NCI-H1694 treated with DMSO at 0.1 percent for 48 hours (cell line): ENCODE measurements at places on chromosomes 13 and 19.

- no peak for DNase-seq
Measured at GRCh38 chr13:31101472-31102170, 60.1 kb downstream of the HSPH1 start.

DNA sequence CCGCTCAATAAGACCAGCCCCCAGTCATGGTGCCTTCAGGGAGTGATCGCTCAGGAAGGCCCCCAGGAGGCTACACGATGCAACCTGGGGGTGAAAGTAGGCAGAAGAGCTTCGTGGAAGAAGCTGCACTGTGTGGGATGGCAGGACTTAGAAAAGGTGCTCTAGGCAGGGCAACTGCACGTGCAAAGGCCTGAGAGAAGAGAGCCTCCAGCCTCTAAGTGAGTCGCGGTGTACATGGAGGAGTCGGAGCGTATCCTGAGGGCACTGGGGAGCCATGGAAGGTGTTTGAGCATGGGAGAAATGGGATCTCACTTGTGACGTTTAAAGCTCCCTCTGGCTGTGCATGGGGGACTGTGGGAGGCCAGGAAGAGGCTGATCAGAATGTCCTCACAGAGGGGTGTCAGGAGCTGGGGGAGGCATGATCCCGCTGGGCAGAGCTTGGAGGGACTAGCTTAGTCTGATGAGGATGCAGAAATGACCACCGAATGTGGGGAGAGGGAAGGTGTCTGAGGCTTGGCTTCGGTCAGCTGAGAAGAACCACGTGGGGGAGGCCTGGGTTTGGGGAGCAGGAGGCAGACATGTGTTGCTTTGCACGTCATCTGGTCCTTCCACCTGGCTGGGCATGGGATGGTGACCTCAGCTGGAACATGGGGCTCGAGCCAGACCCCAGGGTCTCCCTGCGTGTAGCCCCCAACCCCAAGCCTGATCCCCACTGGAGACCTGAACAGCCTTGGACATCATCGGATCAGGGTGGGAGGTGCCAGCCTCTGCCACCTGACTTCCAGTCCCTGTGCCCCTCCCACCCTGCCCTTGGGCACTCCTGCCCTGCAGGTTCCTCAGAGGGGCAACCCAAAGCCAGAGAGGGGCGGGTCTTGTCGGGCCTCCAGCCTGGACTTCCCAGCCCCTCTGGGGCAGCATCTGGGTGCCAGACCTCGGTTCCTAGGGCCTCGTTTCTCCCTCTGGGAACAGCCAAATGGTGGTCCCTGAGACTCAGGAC lies 1.1 kb downstream of the APC2 start:
- no peak for DNase-seq

DNA sequence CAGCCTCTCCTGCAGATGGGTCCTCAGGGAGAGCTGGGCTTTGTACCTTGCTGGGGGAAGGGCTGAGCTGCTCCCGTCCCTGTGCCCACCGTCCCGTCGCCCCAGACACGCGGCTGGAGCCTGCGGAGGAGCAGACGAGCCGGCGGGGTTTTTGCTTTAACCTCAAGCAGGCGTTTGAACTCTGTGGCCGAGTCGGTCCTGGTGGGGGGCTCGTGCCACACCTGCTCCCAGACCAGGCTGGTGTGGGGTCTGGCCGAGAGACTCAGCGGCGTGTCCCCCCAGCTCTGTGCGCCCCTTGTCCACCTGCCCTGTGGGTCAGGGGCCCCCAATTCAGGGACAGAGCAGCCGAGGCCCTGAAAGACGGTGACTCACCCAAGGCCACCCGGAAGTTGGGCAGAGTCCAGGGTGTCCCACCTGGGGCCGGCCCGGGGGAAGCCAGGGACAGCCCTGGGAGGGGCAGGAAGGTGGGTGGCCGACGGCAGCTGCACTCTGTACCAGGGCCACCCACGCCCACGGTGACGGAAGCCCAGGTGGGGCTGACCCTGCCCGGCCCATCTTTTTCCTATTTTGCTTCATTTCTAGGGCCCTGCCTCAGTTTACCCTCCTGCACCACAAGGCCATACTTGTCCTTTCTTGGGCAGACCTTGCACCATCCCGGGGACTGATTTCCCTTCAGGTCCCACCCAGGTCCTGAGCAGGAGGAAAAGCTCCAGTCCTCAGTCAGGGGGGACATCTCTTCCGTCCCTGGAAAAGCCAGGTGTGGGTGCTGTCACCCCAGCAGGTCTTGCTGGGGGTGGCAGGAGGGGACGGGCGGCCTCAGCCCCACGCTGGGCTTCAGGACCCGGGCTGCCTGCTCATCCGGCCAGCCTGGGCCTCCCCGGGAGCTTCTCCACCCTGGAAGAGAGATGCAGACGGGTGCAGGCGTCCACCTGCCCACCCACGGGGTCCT lies 5.3 kb downstream of the EFNA2 start:
- no peak for DNase-seq

GRCh38 chr19:4969292-4969771 lies 419 bp downstream of the KDM4B start:
- DNase-seq, result no peak

DNA sequence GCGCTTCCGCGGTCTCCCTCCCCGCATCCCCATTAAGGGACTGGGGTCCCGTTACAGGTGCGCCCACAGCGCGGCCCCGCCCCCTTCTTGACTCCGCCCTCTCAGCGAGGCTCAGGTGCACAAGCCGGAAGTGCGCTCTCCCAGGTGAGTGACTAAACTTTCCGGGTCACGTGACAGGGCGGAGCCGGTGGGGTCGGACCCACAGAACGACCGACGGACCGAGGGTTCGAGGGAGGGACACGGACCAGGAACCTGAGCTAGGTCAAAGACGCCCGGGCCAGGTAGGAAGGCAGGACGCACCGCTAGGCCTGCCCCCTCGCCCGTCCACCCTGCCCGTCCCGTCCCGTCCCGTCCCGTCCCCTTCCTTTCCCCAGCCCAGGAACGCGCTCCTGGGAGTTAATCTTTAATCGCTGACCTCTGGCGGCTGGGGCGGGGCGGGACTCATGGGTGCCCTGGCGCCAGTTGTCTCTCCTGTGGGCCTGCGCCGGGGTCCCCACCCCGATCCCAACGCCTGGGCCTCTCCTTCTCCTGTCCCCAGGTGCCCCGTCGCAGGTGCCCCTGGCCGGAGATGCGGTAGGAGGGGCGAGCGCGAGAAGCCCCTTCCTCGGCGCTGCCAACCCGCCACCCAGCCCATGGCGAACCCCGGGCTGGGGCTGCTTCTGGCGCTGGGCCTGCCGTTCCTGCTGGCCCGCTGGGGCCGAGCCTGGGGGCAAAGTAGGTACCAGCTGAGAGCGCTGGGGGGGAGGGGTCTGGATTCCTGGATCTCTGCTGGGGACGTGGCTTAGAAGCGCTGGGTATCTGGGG lies at the start of gene CRB3:
Gene CRB3 (plus strand): TSS at position 202 of the 804 bp plus-strand sequence. CDS start 431 bp downstream, at position 633.
- DNase-seq, result no peak
